Stimulated activated CD4-positive, alpha-beta T cell treated with anti-CD3 and anti-CD28 coated beads, Interleukin-1b, Interleukin-23, amount 100 ng/mL, for 24 hours (primary cell): ENCODE measurements at places on chromosomes 2 and 18.
A peak's percentile ranks its signal among the peaks of the same experiment; 100 is the strongest.

GRCh38 chr2:135773917-135774316 lies 32.3 kb downstream of the UBXN4 start:
- DNase-seq = no peak

- no peak for DNase-seq
Observed at GRCh38 chr18:37398248-37398920, 167.2 kb downstream of the CELF4 start.

DNA sequence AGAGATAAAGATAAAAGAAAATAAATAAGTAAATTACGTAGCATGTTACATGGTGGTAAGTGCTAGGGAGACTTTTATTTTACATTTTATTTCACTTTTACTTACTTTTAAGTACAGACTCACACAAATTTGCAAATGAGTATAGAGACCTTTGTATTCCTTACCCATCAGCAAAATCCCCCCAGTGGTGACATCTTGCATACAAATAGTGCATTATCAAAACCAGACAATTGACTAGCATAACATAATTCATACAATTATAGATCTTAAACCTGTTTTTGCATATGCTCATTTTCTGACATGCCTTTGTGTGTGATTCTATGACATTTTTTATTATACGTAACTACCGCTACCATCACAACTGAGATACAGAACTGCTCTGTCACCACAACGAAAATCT lies 1099.4 kb downstream of the DPP10 start:
- DNase-seq = no peak

- no peak for DNase-seq
Observed at GRCh38 chr2:104901037-104901881, 47.3 kb downstream of the POU3F3 start.

DNA sequence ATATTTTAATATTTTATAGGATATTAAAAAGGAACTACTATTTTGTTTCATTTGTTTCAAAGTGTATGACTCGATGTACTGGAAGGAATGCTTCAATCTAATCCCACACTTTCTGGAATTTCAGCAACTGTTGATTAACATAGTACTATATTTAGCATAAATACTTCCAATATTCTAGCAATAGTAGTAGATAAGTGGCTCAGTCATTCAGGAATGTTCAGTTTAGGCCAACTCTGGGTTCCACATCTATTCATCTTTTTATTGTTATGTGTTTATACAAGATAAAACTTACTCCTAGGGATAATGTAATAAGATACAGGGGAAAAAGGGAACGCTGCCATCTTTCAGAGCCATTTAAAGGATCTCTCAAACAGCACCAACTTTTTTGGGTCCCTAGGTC lies 22.3 kb upstream of the ORC2 start:
- DNase-seq = no peak

DNA sequence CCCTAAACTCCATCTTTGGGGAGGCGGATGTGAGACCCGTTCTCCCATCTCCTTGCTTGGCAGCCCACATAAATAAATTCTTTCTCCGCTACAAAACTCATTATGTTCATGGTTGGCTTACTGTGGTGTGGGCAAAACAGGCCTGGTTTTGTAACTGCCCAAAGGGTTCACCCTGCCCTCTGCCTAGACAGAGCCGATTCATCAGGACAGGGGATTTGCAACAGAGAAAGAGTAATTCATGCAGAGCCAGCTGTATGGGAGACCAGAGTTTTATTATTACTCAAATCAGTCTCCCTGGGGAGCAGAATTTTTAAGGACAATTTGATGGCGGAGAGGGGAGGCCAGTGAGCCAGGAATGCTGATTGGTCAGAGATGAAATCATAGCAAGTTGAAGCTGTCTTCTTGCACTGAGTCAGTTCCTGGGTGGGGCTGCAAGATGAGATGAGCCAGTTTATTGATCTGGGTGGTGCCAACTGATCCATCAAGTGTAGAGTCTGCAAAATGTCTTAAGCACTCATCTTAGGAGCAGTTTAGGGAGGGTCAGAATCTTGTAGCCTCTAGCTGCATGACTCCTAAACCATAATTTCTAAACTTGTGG lies 8.4 kb upstream of the RNF125 start:
- no peak for DNase-seq

DNA sequence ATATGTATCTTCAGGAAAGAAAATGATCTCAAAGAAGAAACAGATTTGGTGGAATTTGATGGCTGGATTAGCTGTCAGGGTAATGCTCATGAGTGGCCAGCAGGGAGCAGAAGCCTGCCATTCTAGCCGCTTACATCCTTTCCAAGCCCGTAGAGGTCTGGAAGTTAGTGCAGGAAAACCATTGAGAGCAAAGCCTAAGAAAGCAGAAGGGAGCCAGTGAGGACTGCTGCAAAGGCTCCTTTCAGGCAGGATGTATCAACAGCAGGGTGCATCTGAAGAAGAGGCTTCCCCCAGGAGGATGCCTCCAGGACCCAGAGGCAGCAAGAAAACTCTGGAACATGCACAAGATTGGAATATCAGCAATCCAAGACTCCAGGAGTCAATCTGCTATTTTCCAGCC lies 22.9 kb upstream of the LBH start:
- no peak for DNase-seq

DNA sequence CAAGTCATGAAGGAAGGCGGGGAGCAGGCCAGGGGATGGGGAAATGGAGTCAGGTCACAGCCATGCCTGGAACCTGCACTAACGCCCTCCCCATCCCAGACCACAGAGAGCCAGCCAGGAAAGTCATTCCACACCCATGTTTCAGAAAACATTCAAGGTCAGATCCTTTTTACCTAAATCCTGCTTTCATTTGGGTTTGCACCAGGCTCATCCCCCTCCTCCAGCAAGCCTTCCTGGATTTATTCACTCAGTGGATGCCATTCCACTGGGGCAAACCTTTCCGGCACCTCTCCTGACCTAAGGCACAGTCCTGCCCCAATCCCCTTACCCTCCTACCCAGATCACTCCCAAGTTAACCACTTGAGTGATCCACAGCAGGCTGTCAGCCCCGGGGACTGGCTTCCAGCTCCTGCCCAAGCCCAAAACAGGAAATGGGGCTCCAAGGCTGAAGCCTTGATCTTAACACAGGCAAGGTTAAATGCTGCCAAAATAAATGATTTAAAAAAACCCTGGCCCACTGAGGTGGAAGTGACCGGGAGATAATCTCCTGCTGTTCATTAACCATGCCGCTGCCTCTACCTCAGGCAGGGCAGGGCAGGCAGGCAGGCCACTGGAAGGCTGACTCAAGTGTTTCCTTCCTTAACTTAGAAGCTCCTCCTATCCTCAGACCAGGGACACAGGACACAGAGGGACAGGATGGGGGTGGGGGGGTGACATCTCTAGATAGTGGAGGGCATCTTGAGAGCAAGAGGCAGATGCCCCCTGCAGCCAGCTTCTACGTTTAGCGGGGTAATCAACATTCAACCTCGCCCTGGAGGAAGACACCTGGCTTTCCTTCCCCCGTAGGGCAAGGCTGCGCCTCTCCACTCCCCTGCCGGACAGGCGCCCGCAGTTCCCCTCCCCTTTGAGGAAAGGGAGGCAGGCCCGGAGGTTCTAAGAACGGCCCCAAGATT lies 1.4 kb downstream of the RAB11FIP5 start:
- DNase-seq = peak; percentile 11

DNA sequence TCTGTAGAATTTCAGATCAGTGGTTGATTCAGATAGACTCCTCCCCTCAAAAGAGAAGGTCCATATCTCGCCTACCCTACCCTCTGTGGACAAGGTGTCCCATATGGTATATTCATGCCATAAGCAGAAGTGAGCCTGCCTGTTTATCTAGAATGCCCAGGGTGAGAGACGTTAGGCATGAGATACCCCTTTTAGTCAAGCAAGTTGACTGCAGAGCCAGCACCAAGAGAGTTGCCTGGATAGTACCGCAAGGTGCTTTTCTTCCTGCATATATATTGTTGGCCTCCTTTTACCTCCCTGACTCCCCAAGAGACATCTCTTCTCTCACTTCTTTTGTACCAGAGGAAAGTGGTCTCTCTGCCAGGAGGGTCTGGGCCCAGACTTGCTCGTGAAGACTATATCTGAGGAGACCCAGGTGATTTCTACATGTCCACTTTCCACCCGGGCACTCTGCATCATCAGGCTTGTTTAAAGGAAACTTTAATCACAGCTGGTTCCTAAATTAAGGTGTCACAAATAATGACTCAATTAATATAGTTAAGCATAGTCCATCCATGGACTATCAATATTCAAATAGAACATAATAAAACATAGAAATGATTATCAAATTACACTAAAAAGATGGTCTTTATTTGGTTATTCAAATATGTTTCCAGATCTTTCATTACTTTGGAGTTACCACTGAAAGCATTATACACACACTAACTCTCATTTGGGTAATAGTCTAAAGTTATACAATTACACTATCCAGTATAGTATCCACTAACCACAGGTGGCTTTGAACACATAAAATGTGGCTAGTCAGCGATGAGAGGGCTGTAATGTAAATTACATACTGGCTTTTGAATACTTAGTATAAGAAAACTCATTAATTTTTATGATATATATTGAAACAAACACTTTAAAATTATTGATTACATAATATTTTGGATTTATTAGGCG lies 4.1 kb downstream of the ITGA4 start:
- DNase-seq = no peak

DNA sequence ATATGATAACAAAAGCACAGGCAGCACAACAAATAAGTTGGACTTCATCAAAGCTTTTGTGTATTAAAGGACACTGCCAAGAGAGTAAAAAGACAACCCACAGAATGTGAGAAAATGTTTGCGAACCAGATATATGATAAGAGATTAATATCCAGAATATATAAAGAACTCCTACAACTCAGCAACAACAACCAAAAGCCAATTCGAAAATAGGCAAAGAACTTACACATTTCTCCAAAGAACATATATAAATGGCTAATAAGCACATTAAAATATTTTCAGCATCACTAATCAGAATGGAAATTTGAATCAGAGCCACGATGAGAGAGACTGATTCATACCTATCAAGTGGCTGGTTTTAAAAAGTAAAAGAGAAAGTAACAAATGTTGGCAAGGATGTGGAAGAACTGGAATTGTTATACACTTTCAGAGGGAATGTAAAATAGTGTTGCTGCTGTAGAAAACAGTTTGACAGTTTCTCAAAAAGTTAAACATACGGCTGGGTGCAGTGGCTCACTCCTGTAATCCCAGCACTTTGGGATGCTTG lies 25.2 kb downstream of the EPB41L5 start:
- DNase-seq = no peak

- DNase-seq = no peak
Observed at GRCh38 chr2:24269265-24269664, 91.1 kb downstream of the ITSN2 start.

DNA sequence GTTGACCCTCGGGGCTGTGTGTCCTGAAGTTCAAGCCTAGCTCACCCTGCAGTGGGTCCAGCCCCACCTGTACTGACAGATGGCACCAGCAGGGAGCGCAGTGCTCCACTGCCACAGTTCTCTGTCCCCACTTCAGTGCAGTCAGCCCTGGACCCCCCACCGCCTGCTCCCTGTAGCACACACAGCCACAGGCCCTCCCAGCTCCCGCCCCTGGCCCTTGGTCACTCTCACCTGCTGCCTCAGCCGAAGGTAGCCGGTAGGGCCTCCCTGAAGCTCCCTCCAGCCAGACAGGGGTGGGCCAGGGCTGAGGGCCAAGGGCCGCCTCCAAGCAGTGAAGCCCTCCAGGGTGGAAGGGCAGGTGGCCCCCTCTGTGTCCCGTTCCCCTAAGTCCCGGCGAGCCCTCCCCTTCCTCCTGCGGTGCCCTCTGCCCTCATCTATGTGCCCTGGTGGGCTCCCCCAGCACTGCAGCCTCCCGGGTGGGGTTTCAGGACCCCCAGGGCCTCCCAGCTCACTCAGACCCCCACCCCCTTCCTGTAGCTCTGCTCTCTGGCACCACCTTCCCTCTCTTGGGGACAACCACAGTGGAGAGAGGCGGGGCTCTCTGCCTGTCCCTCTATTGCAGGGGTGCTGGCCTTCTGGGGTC lies 10.8 kb upstream of the ALPP start:
- DNase-seq = no peak

- DNase-seq = no peak
Observed at GRCh38 chr18:1488957-1489356, 584.3 kb downstream of the ADCYAP1 start.
